A673 (cell line): ENCODE measurements at places on chromosomes 12 and 14.

DNA sequence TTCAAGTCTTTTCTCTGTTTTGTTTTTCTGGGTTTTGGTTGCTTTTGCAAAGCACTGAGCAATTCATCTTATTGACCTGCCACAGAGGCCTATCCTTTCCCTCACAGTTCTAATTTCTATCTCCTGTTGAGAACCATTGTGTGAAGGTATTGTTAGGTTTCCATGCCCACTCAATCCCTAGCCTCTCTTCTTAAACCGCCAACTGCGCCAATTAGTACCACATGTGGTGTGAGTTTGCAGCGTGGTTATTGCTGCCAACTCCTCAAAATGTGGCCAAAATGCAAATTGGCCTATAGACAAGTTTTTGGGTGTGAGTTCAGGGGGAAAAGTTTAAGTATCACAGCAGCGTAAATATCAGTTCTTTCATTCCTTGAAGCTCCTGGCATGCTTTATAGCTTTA is 232.6 kb downstream of the FLRT2 start:
- peak; percentile 85 for DNase-seq

DNA sequence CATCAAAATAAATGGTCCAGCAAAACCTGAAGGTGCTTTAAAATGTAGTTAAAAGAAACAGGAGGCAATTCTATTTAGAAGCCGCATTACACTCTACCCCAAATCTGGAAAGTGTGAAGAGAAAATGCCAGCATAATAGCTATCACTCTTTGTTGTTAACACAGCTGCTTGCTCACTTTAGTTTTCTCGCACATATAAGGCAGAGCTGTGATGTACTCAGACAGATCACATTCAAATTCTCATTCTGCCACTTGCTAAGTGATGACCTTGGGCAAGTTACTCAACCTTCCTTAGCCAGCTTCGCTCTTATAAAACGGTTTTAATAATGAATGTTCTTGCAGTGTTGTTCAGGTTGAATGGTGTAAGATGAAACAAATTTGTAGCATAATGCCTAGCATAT is 56.0 kb upstream of the MGAT4C start:
- no peak for DNase-seq

GRCh38 chr12:109759595-109759994 is 46.0 kb downstream of the FAM222A start:
- no peak for DNase-seq

DNA sequence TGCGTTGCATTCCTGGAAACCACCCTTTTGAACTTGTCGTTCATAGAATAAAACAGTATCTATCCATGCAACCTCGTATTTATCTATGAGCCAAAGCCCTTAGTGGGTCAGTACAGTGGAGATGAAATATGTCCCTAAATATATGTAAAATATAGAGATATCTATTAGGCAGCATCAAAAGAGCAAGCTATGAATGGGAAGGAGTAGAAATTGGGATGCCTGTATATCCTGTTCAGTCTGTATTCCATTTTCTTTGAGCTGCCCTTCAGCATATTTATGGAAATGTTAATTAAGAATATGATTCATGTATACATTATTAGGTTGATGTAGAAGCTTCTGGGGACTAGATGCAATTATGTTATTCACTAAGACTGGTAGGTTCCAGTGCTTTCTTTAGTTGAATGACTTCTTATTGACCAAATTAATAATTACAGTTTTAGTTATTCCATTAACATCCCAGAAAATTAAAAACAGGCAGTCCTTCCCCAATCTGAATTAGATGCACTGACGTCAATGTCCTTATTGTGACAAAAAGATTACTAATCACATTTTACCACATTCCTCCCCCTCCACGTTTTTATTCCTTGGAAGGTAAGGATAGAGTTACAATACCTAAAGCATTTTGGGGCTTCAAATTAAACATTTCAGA is 11.9 kb upstream of the FRMD6 start:
- DNase-seq: no peak

DNA sequence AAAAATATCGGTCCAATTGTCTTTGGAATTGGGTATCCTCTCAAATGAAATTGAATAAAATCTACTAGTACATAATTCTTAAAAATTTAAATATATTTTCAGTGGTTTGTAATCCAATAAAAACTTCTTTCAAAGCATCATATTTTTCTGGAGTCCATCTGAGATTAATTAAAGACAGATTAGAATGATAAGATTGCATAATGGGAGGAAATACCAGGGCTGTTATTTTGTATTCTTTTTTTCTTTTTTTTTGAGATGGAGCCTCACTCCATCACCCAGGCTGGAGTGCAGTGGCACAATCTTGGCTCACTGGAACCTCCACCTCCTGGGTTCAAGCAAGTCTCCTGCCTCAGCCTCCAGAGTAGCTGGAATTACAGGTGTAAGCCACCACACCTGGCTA is 103.8 kb downstream of the TMTC3 start:
- no peak for DNase-seq

DNA sequence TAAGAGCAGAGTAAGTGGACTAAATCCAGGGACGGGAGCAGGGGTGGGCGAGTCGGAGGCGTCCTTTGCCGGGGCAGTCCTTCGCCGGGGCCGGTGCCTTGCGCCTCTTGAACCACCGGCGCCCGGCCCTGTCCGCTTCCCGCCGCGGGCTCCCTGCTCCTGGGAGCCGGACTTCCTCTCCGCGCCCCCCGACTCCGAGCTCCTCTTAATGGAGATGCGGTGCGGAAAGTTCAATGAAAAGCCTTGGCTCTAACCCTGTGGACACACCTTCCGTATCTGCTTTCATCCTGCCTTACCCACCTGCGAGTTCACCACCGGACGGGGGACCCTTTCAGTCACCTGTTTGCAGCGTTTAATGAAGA is 412 bp downstream of the FGFR1OP2 start:
- no peak for DNase-seq

GRCh38 chr14:105602799-105603793 is 76.7 kb downstream of the TMEM121 start:
- DNase-seq: no peak

- DNase-seq: peak; percentile 59
Observed at GRCh38 chr12:65123435-65124063, 2.4 kb upstream of the WIF1 start.
